ENCODE measurements at places on chromosomes 13 and 19.
A peak's percentile ranks its signal among the peaks of the same experiment; 100 is the strongest.

DNA sequence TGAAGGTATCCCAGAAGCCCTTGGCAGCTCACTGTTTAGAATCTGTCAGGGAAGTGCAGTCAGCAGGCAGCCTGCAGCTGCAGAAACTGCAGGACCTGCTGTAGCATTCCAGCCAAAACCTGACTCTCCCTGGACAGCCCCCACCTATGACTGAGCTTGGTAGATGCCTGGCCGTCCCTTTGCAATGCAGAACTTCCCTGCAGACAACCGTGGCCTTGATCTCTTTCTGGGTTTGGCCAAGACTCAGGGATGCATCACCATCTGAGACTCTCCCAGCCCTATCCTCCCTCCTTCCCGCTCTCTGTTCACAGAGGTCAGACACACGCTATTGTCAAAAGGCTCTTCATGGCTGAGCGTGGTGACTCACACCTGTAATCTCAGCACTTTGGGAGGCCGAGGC lies 99.4 kb downstream of the ZNF557 start:
- no peak for DNase-seq

DNA sequence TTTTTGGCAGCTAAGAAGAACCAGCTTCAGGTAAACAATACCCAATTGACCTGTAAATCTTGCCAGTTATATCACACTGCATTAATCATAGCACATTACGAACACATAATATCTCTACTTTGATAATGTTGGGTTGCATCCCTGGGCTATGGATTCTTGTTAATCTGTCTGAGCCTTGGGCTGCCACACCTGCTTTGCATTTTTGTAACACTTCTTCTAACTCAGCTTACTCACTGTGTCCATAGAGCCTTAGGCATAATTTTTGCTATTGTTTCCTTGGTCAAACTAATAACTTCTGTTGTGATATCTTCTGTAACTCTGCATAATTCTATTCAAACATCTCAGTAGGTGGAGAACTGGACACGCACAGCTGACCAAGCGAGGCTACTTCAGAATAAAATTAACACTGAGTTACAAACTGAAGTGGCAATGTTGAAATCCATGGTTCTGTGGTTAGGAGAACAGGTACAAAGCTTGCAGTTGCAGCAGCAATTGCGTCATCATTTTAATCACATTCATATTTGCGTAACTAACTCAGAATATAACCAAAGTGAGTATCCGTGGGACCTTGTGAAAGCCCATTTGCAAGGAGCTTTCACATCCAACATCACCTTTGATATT lies 6.4 kb downstream of the ZNF350 start:
- DNase-seq, result no peak

DNA sequence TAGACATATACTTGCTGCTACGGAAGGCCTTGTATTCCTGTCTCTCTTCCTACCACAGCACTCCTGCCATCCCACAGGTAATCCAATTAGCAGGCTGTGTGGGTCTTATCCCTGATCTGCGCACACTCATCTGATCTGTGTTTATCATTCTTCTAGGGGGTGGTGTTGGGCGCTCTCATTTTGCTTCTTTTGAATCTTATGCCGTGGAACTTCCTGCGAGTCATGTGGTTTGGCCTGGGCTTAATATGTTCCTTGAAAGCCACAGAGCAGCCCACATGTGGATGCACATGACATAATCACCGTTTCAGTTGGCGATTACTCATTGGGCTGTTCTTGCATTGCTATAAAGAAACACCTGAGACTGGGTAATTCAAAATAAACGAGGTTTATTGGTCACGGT lies 7.5 kb downstream of the RASA3 start:
- peak; percentile 56 for DNase-seq

- DNase-seq, result no peak
These were observed 27.5 kb downstream of the RAB20 start for GRCh38 chr13:110533771-110534670.

DNA sequence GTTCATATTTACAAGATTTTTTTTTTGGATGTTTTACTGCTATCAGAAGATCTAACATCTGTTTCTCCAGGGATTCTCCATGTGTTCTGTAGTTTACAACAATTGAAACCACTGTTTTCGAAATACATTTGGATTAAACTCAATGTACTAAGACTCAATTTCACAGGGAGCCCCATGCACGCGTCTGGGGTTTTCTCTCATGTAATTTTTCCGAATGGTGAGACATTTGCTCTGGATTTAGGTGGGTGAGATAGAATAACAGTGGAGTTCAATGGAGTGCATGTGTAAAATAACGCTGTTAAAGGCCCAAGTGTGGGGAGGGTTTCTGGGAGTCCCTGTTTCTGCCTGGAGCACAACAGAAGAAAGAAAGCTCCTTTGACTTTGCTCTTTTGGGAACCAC lies 330.3 kb downstream of the TSHZ3 start:
- no peak for DNase-seq

GRCh38 chr13:40169476-40169875 lies 497.0 kb downstream of the FOXO1 start:
- no peak for DNase-seq

GRCh38 chr19:6078068-6078467 lies 32.2 kb downstream of the RFX2 start:
- DNase-seq, result no peak

GRCh38 chr13:87754097-87754496 lies 82.9 kb downstream of the SLITRK5 start:
- DNase-seq, result no peak

GRCh38 chr13:43191546-43191945 lies 168.2 kb downstream of the DNAJC15 start:
- no peak for DNase-seq

- no peak for DNase-seq
These were observed 5.7 kb downstream of the ZNF566 start for GRCh38 chr19:36483653-36484052.

GRCh38 chr13:99442273-99442895 lies 58.9 kb upstream of the TM9SF2 start:
- DNase-seq, result no peak

DNA sequence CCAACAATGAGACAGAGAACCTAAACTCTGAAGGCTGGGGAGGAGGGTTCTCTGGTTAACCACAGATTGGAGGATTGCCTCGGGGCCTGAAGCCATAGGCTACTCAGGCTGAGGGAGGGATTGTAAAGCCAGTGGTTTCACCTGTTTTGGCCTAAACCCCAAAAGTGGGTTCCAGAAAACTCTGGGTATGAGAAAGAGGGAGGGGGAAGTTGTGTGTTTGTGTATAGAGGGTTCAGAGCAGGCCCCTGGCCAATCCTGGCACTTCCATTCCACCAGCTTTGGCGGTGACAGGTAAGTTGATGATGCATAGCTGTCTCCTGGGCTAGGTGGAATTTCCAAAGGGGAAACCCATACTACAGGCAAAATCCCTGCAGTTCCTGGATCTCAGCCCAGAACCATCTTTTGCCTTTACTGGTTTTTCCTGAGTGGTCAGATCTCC lies 13.5 kb upstream of the CCDC97 start:
- no peak for DNase-seq

- DNase-seq, result no peak
These were observed at the start of gene F10 for GRCh38 chr13:113122550-113123225. Gene F10, plus strand, starts transcription at chr13:113122799. Its CDS starts 57 bp downstream, at chr13:113122856.

DNA sequence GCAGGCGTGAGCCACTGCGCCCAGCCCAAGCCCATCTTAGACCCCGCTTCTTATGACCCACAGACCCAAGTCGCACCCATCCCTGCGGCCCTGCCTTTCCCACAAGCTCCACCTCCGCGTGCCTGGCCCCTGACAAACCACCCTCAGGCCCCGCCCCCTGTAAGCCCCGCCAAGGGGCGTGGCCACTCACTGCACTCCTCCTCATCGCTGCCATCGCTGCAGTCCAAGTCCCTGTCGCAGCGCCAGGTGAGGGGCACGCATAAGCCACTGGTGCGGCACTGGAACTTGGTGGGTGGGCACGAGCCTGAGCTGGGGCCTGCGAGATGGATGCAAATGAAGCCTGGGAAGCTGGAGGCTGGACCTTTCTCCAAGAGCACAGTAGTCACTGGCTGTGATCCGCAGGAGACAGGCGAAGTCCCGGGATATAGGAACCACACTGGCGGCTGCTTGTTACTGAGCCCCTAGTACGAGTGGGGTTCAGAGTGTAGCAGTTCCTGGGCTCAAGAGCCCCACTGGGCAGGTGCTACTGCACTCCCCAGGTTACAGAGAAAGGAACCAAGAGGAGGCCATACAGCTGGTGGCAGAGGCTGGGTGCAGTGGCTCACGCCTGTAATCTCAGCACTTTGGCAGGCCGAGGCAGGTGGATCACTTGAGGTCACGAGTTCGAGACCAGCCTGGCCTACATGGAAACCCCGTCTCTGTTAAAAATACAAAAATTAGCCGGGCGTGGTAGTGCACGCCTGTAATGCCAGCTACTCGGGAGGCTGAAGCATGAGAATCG lies 3.1 kb downstream of the CD320 start:
- DNase-seq, result no peak

DNA sequence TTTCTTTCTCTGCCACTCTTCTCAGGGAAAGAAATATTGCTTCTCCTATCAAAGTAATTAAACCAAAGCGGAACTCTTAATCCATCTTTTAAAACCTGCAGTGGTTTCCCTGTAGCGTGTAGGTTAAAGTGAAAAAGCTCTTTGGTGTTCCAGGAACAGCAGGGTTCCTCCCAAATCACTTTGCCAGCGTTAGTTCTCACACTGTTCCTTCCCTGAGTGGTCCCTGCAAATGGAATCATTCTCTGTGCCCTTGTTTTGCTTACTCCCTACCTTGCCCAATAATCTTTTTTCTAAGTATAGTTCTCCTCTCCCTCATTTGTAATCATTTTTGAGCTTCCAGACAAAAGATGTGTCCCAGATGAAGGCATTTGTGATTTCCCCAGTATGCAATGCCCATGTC lies 207.5 kb downstream of the HS6ST3 start:
- DNase-seq, result no peak

- DNase-seq, result no peak
These were observed 598.6 kb upstream of the PCDH20 start for GRCh38 chr13:62014299-62014698.

DNA sequence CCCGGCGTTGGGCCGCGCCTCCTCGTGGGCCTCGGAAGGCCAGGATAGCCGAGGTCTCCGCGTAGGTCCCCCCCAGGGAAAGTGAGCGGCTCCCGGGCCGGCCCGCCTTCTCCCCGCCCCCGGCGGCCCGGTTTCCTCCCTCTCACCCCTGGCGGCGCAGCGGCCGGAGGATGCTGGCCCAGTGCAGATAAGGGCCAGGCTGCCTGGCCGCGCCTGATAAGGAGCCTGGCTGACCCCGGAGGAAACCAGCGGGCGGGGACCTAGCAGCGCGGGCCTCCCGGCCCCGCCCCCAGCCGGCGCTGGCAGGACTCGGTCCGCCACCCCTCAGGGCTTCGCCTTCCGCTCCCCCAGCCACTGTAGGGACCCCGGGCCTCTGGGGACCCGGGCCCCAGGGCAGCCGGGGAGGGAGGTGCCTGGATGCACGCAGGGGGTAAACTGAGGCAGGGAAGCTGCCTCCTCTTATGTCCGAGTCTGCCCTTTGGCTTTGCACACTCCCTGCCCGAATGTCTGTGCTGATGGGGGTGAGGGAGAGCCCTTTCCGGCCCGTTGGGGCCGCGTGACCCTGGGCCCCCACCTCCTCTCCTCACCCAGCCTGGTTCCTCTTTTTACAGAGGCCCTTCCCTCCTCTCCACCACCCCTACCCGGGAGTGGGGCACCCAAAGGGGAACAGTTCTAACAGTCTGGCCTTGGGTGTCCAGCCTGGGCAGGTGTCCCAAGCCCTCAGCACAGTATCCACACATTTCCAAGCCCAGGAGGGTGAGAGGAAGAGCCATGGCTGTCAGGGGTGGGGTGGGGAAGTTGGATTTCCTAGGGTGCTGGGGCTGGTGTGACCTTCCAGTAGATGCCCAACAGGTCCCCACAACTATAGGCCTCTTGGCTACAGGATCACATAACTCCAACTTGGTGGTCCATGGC lies at the start of gene LYL1:
TSS of gene LYL1 (minus strand) at position 193 of the 915 bp plus-strand sequence. CDS start 1,687 bp downstream, outside the sequence.
- DNase-seq, result no peak

DNA sequence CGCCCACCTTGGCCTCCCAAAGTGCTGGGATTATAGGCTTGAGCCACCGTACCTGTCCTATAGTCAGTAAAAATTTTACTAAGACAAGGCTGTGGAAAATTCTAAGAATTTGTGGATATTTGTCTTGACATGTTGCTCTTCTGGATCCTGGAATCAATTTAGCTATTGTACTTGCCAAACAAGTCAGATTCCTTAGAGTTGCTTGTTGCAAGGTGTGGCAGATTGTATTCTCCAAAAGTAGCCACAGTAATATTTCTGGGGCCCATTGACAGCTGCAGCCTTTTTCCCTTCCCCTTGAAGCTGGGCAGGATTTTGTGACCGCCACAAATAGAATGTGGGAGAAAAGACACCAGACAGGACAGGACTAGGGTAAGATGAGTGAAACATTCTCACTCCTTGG lies 98.8 kb upstream of the TMTC4 start:
- no peak for DNase-seq

DNA sequence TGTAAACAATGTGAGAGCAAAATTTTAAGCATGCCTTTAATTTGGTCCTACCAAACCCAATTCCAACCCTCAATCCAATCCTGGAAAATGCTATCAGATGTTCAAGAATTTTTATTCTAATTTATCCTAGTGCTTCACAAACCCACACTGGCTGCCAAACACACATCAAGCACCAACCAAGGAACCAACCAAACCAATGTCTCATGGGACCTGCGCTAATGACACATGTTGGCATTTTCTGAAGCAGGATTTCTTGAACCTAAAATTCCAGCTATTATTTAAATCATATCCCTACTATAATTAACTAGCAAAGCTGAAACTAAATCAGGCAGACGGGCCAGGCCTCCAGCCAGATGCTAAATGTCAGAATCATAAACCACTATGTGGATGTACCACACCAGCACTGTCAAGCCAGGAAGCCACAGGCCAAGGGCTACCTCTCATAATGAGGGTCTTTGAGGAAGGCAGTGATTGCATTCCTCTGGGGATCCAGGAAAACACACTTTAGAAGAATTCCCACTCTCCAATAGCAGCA lies 5.8 kb downstream of the LATS2 start:
- no peak for DNase-seq

GRCh38 chr19:32914879-32915660 lies 45.5 kb upstream of the SLC7A9 start:
- no peak for DNase-seq

GRCh38 chr19:43430976-43431375 lies 16.3 kb downstream of the TEX101 start:
- no peak for DNase-seq

GRCh38 chr19:43519436-43520088 lies 7.4 kb downstream of the ETHE1 start:
- peak; percentile 77 for DNase-seq

DNA sequence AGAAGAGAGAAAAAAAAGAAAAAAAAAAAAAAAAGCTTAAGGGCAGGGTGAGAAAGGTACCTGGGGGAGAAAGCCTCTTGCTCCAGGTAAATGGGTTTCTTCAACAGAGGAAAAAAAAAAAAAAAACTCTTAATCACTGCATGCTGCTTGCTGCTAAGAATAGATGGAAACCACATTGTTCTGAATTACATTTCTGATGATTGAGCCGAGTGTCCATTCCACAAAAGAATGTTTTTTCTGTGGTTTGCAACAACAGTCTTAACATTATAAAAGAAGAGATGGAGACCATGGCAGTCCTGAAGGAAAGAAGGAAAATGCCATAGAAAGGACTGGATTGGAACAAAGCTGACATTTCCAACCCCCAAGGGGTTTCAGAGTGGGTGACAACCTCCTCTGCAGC lies 1312.7 kb downstream of the SLITRK1 start:
- DNase-seq, result no peak
